Esophagus muscularis mucosa (tissue), 4 donors: ENCODE measurements at places on chromosomes 12 and 14. TPM values are rescaled to one million over a fixed set of nuclear protein-coding genes. Genes with fewer than 3 reads are reported as not detected.

GRCh38 chr14:92687681-92688433 is 60.6 kb downstream of the LGMN start:
- H3K27me3 ChIP-seq = no peaks in the 10 kb centered on the region
- H3K4me3 ChIP-seq = peak overlapping the region; percentile 58
- peaks cover 31% of the 10 kb centered on the region for H3K4me1 ChIP-seq
- no peak for DNase-seq
- H3K27ac ChIP-seq = peak overlapping the region; percentile 73

SLC6A15 gene
- total RNA-seq = 0.40 TPM

COCH gene
- 0.42 TPM for total RNA-seq

HOXC10 gene
- total RNA-seq = not detected
